ENCODE measurements at places on chromosomes 1 and 21. TPM values are rescaled to one million over a fixed set of nuclear protein-coding genes. Genes with fewer than 3 reads are reported as not detected.

Gene PTPN22
- total RNA-seq, result 1.5 TPM

Gene GOLT1A
- total RNA-seq, result 14.1 TPM

Gene TMEM82
- total RNA-seq, result 5.8 TPM

Gene GNG4
- total RNA-seq, result 0.65 TPM

Gene FMN2
- not detected for total RNA-seq

Gene BCAS2
- total RNA-seq, result 16.8 TPM

Gene RAVER2
- 1.4 TPM for total RNA-seq

DNA sequence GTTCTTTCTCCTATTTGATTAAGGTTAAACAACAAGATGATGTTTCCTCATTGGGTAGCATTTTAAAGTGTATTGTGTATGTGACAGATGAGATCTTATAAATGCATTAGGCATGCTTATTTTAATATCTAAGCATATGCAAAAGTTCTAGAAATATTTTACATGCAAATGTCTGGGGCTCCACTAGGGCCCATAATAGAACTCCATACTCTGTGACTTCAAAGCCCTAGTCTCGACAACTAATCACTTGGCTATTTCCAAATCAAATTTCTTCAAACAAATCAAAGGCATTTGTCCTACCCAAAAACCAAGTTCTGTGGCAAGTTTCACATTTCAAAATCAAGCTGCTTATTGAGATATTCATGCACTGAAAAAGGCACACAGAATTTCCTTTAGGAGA is 385.6 kb upstream of the ST6GALNAC5 start:
- no peak overlapping the region for H3K4me3 ChIP-seq
- H3K27me3 ChIP-seq, result no peaks in the 10 kb centered on the region
- DNase-seq, result no peak
- H3K36me3 ChIP-seq, result no peaks in the 10 kb centered on the region
- no peaks in the 10 kb centered on the region for H3K4me1 ChIP-seq

GRCh38 chr1:27496604-27497155 is 6.7 kb upstream of the WASF2 start:
- H3K4me1 ChIP-seq, result no peaks in the 10 kb centered on the region
- no peaks in the 10 kb centered on the region for H3K36me3 ChIP-seq
- no peak overlapping the region for H3K4me3 ChIP-seq

GRCh38 chr1:103194060-103194459 is 85.7 kb upstream of the COL11A1 start:
- H3K36me3 ChIP-seq, result no peaks in the 10 kb centered on the region
- H3K4me3 ChIP-seq, result no peak overlapping the region
- H3K4me1 ChIP-seq, result no peaks in the 10 kb centered on the region
- H3K27ac ChIP-seq, result no peak overlapping the region
- H3K27me3 ChIP-seq, result no peaks in the 10 kb centered on the region

- no peak overlapping the region for H3K27ac ChIP-seq
- no peak overlapping the region for H3K4me3 ChIP-seq
- no peaks in the 10 kb centered on the region for H3K36me3 ChIP-seq
- no peak for DNase-seq
- H3K4me1 ChIP-seq, result peaks cover 43% of the 10 kb centered on the region
- H3K27me3 ChIP-seq, result no peaks in the 10 kb centered on the region
Observed at GRCh38 chr1:235930543-235930942, 63.8 kb upstream of the LYST start.

DNA sequence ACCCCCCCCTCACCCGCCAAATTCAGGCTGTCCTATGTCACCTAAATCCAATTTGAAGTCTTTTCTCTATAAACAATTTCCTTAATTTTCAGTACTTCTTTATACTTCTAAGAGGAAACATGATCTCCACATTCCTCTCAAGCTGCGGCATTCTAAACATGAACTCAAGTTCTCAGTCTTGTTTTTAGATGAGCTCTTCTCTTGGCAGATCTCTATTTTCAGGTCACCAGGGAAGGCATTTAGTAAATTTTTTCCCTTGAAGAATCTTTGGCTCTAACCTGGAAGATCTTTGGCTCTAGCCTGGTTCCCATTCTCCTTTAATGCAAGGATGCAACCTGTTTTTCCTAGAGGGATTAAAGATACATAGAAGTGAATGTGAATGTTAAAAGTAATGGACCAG is 193.4 kb downstream of the ATG4C start:
- no peaks in the 10 kb centered on the region for H3K27me3 ChIP-seq
- H3K36me3 ChIP-seq, result no peaks in the 10 kb centered on the region
- no peak overlapping the region for H3K27ac ChIP-seq
- no peak overlapping the region for H3K4me3 ChIP-seq
- no peak for DNase-seq

DNA sequence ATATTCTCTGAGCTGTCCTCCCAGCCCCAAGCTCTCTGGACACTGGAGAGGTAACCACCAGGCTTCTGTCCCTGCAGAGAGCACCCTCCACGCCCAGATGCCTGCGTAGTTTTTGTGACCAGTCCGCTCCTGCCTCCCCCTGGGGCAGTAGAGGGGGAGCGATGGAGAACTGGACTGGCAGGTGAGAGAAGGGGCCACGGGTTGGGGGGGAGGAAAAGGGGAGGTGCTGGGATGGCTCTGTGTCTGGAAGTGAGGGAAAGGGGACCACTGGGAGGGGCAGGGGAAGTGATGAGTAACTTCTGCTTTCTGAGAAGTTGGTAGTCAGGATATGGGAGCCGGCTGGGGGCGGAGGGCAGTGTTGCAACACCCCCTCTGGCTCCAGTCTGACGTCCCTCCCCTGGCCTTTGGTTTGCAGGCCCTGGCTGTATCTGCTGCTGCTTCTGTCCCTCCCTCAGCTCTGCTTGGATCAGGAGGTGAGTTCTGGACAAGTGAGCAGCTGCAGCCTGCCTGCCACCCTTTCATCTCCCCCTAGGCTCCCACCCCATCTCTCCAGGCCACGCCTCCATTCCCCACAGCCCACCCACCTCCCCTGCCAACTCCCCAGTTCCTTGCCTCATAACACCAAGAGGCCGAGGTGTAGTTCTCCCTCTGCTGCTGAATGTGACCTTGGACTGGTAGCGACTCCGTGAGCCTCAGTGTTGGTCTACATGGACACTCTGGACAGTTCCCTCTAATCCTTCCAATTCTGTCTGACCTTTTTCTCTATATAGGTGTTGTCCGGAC is 3.1 kb downstream of the ADAMTSL4 start:
- peaks cover 11% of the 10 kb centered on the region for H3K36me3 ChIP-seq
- H3K4me3 ChIP-seq, result no peak overlapping the region
- H3K27ac ChIP-seq, result peak overlapping the region; percentile 80
- H3K27me3 ChIP-seq, result no peaks in the 10 kb centered on the region
- peak; percentile 71 for DNase-seq

- peaks cover 51% of the 10 kb centered on the region for H3K4me1 ChIP-seq
- no peak for DNase-seq
- H3K36me3 ChIP-seq, result peaks cover 1% of the 10 kb centered on the region
- no peaks in the 10 kb centered on the region for H3K27me3 ChIP-seq
Observed at GRCh38 chr21:34520281-34520680, 8.3 kb upstream of the KCNE1 start.

DNA sequence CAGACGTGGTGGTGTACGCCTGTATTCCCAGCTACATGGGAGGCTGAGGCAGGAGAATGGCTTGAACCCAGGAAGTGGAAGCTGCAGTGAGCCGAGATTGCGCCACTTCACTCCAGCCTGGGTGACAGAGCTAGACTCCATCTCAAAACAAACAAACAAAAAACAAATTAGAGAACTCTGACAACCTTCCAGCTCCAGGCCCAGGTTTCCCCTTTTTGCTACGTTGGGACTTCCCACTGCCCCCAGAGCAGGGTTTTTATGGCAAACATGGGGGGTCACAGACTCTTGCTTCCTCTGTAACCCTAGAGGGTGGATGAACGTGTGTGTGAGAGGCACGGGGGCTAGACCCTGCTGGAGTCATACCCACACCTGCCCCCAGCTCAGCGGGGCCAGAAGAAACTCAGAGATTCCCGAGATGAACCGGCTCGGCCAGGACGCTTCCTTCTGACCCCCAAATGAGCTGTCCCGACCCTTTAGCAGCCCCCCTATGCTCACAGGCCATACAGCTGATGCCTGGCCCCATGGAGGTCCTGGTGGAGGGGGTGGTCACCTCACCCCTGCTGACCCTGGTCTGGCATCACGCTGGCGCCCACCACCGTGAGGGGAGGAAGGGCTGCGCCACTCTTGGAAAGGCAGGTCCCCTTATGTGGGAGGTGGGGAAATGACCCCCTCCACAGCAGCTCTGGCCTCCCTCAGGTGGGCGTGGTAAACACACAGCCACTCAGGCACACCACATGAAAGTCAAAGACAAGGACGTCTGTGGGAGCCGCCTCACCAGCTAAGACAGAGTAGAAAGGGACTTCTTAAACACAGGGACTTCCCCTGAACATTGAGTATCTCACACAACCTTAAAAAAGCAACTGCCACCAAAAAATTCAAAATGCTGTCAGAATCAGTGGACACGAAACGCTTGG is 7.1 kb downstream of the GPR157 start:
- no peak overlapping the region for H3K4me3 ChIP-seq
- H3K27me3 ChIP-seq, result no peaks in the 10 kb centered on the region
- no peak for DNase-seq
- H3K36me3 ChIP-seq, result no peaks in the 10 kb centered on the region

- H3K4me1 ChIP-seq, result peaks cover 2% of the 10 kb centered on the region
- no peak overlapping the region for H3K4me3 ChIP-seq
Observed at GRCh38 chr1:17610713-17611112, 71.2 kb downstream of the ARHGEF10L start.

DNA sequence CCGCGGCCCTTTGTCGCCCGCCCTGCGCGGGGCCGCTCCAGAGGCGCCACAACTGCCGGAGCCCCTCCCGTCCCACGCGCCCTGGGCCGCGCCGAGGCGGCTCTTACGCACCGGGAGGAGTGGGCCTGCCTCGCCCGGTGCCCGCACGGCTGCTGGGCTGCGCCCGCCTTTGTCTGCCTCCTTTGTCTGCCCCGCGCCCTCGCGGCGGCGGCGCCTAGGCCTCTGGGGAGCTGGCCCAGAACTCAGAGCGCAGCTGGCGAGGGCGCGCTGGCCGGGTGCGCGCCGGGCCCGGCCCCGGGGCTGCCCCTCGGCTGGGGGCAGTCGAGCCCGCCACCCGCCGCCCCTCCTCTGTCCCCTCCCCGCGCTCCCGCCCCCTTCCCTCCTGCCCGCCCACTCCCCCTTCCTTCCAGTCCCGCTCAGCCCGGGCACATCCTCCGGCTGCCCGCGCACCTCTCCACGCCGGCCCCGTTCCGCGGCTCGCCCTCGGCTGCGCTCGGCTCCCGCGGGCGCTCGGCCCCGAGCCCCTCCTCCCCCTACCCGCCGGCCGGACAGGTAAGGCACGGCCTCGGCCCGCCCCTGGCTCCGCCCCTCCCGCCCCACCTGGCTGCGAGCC is at the start of gene DRAXIN:
Gene DRAXIN (plus strand): TSS at position 409 of the 613 bp plus-strand sequence. CDS start 14,549 bp downstream, outside the sequence.
- no peak for DNase-seq
- H3K27ac ChIP-seq, result no peak within 1 kb of the TSS
- peaks cover 7% of the 10 kb centered on the region for H3K4me1 ChIP-seq
- H3K27me3 ChIP-seq, result peaks cover 11% of the 10 kb centered on the region

GRCh38 chr1:226915672-226915995 is 24.5 kb upstream of the COQ8A start:
- H3K27me3 ChIP-seq, result no peaks in the 10 kb centered on the region
- no peak overlapping the region for H3K4me3 ChIP-seq
- no peaks in the 10 kb centered on the region for H3K36me3 ChIP-seq
- no peaks in the 10 kb centered on the region for H3K4me1 ChIP-seq

DNA sequence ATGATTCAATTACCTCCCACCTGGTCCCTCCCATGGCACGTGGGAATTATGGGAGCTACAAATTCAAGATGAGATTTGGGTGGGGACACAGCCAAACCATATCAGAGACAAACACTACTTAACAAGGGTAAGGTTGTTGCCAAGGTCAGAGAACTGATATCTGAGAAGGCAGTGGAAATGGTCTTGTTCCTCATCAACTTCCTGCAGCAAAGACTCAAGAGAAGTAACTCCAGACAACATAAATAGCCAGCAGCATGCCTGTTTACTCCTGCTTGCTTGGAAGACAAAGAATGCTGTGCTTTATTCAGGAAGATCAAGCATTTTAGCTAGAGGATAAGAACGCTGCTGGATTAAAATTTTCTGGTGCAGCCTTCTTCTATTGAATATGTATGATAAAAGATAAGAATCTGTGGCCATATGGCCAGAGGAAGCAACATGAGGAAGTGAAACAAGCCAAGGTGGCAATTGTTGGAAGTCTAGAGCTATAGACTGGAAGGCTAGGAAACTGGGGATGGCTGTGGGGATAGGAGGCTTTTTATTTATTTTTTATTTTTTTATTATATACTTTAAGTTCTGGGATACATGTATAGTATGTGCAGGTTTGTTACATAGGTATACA is 36.4 kb downstream of the DDAH1 start:
- peaks cover 3% of the 10 kb centered on the region for H3K4me1 ChIP-seq
- H3K36me3 ChIP-seq, result no peaks in the 10 kb centered on the region
- H3K4me3 ChIP-seq, result no peak overlapping the region

GRCh38 chr1:182453631-182454030 is 3.7 kb downstream of the RGSL1 start:
- H3K36me3 ChIP-seq, result no peaks in the 10 kb centered on the region
- H3K4me3 ChIP-seq, result no peak overlapping the region
- H3K27me3 ChIP-seq, result no peaks in the 10 kb centered on the region
- DNase-seq, result no peak
- H3K27ac ChIP-seq, result no peak overlapping the region

GRCh38 chr1:209556162-209556690 is 27.3 kb upstream of the CAMK1G start:
- no peaks in the 10 kb centered on the region for H3K4me1 ChIP-seq
- H3K4me3 ChIP-seq, result no peak overlapping the region
- no peak for DNase-seq
- no peaks in the 10 kb centered on the region for H3K36me3 ChIP-seq

- no peak overlapping the region for H3K4me3 ChIP-seq
- H3K27me3 ChIP-seq, result no peaks in the 10 kb centered on the region
Observed at GRCh38 chr1:117672756-117673155, 66.9 kb downstream of the TENT5C start.

GRCh38 chr1:194071205-194071604 is 884.8 kb upstream of the B3GALT2 start:
- DNase-seq, result no peak
- H3K27me3 ChIP-seq, result no peaks in the 10 kb centered on the region
- H3K36me3 ChIP-seq, result no peaks in the 10 kb centered on the region
- no peaks in the 10 kb centered on the region for H3K4me1 ChIP-seq
- no peak overlapping the region for H3K27ac ChIP-seq
- no peak overlapping the region for H3K4me3 ChIP-seq

DNA sequence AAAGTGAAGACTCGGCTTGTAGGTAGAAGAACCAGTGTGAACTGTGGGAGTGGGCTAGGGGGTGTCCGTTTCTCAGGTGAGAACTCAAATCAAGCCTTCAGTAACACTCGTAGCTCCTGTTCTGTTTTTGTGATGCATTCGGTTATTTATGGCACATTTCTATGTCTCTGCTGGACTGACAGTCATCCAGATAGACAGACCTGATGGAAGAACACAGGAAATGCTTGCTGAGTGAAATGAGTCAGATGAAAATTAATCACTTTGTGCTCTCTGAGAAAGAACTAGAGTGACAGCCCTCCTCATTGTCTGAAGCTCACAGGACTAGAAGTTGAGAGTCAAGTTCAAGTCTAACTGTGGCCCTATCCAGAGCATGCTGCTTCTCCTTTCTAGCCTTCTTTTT is 360.1 kb upstream of the PLXNA2 start:
- H3K27me3 ChIP-seq, result no peaks in the 10 kb centered on the region
- no peak overlapping the region for H3K4me3 ChIP-seq
- H3K4me1 ChIP-seq, result no peaks in the 10 kb centered on the region
- H3K27ac ChIP-seq, result no peak overlapping the region

- no peak overlapping the region for H3K4me3 ChIP-seq
- H3K36me3 ChIP-seq, result no peaks in the 10 kb centered on the region
- DNase-seq, result no peak
- no peak overlapping the region for H3K27ac ChIP-seq
Observed at GRCh38 chr1:10513199-10513598, 38.4 kb downstream of the PEX14 start.

Data from liver (tissue), 10 donors.